ENCODE measurements at places on chromosomes 4 and X.

DNA sequence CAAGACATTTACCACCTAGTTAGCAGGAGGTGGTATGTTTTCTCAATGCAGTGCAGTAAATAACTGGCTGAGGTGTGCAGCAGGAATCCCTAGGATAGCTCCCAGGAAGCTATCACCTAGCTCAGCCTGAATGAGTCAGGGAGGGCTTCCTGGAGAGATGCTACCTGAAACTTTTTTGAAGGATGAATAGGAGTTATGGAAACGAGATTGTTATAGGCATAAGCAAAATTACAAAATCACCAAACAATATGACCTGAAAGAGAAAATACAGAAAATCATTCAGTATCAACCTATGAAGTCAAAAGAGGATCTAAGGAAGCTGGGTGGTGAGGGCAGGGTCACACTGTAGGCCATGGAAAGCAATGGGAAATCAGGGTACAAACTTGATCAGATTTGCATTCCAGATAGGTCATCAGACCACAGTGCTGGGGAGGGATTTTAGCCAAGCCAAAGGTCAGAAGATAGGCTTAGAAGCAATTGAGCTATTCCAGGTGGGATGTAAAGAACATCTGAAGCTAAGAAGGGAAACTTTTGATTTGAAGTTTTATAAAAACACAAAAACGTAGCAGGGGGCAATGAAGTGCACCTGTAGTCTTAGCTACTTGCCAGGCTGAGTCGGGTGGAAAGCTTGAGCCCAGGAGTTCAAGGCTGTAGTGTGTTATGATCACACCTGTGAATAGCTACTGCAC is 11.3 kb downstream of the AREG start:
- DNase-seq, result no peak

DNA sequence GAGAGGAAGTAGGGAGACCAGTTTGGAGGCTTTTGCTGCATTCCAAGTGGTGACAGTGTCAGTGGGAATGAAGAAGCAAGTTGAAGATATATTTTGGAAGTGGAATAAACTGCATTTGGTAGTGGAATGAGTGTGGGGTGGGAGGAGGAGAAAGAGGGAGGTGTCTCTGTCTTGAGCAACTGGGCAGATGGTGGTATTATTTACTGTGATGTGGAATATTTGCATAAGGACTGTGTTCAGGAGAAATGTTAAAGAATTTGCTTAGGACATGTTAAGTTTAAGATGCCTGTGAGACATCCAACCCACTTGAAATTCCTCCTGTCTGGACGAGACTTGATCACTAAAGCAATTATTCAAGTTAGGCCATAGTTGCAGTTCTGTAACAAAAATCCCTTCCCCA is 448.9 kb upstream of the AMOT start:
- DNase-seq, result no peak

DNA sequence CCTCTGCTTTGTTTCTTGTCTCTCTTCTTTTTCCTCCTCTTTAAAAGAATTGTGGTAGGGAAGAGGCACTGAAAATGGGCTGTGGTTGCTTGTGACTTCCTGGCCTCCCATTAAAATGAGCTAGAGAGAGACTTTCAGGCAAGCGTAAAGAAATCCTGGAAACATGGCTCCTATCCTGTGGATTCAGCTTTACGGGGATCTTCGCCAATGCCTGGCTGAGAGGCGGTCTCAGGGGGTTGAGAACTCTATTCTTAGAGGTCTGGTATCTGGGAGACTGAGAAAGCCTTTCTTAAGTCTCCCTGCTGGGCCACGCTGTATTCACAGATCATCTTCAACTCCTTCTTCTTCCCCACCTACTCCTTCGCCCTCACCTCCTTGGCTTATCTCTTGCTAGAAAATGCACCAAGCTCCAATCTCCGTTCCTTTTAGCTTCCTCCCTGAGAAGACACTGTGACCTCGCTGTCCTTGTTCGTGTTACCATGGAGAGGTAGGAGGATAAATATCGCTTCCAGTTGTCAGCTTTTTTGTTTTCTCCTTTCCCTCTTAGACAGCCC is 542 bp upstream of the KLF8 start:
- DNase-seq, result no peak

- peak; percentile 64 for DNase-seq
Observed at GRCh38 chr4:55545641-55546505, 836 bp downstream of the CLOCK start.

DNA sequence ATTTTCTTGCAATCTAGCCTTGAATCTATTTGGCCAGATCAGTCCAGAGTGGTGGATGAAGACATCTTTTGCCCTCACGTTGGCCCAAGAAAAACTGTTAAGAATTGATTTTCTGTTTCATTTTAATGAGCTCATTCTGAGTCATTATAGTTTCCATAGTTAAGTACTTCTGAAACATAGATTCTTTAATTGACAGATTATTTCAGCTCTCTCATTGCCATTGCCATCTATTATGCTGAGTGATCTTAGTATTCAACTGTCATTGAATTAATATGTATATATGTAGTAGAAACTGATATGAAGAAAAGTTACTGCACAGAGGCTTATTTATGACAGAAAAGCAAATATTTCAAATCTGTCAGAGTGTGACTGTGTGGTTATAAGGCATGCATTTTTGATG is 45.5 kb upstream of the PPP1R2C start:
- no peak for DNase-seq

DNA sequence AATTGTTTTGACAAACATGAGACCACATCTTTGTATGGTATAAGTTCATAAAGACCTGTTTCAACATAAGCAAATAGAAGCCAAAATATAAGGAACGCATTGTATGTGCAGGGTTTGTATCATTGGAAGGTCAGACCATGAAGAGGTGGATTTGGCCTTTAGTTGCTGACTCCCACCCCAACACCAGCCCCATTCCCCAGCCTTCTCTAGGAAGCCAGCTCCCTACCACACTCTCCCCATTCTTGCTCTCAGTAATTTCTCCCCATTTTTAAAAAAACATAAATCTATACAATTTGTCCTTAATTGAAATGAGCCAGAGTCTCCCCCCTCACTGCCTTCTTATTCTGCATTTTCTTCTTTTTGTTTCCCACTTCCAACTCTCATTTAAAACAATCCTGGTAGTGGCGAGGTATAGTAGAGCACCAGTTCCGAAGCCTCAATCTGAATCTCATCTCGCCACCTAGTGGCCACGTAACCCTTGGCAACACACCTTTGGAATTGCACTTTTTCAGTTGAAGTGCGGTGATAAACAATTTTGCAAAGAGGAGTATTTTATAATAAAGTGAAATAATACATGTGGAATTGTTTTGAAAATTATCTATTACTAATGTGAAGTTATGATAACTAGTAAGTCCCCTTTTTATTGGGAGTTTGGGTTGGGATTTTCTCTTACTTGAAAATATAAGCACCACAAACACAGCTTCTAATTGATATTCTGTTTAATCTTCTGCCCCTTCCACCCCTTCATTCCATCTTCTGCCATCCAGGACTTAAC is 126.6 kb downstream of the ASB9 start:
- DNase-seq, result peak; percentile 48
